ENCODE measurements at places on chromosomes 16 and 17.

- no peak for DNase-seq
Measured at GRCh38 chr17:79746889-79747507, 16.3 kb downstream of the ENPP7 start.

- no peak for DNase-seq
Measured at GRCh38 chr17:14058051-14058450, 11.3 kb upstream of the COX10 start.

GRCh38 chr16:797120-797420 is 3.5 kb downstream of the GNG13 start:
- no peak for DNase-seq

DNA sequence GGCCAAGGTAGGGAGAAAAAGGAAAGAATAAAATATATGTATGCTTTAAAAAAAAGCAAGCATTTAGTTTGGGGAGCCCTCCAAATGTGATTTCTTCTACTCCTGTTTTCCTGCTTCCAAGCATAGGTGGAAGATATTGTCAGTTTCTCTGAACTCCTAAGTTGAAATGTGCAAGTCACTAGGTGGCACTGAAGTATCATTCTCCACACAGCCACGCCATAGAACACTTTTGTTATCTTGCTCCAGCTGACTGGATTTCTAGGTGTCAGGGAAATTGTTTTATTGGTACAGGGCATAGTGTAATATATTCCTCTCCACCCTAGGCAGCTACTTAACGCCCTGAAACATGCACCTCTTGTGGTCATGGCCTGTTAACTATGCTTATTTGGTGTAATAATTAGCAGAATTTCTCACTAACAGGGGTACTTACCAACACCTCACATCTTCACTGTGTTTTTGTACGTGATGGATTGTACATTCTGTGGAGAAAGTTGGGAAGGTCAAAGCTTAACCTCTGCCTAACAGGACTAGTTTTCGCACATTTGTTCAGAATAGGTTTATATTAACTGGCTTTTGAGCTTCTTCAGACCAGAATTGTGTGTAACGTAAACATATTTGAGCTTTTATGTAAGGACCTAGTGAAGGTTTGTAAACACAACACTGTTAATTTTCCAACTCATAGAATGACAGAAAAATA is 69.3 kb downstream of the FTO start:
- no peak for DNase-seq

GRCh38 chr17:55289106-55289446 is 24.3 kb downstream of the HLF start:
- no peak for DNase-seq

DNA sequence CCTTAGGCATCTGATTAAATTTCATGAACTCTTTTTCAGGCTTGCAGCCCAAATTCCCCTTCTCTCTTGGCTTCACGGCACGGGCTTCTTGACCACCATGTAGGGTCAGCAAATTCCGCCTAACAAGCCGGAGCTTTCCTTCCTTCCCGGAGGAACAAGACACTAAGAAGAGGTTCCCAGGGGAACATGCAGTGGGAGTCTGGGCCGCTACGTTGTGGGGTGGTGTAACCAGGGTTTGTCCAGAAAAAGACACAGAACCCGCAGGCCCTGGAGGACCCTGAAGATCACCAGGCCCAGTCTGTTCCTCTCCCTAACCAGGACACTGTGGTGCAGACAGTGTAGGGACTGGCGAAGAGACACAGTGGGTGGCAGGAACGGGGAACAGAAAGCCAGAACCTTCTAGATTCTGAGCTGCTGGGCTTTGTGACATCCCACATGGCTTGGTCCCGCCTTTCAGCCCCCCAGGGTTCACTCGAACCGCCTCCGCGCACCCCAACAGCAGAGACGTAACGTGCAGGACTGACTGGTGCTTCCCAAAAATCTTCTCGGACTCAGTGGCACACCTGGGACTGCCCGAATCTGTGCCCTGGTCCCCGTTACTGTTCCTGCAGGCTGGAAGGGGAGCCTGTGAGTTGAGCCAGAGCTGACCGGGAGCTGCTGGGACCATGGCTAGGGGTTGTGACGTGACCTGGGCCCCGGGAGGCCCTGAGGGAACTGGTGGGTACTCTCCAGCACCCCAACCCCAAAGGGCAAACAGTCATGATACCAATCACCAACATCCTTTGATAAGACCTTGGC is 55.2 kb downstream of the TBC1D16 start:
- DNase-seq = no peak

- no peak for DNase-seq
Measured at GRCh38 chr17:77200711-77201110, 59.9 kb downstream of the SEC14L1 start.

DNA sequence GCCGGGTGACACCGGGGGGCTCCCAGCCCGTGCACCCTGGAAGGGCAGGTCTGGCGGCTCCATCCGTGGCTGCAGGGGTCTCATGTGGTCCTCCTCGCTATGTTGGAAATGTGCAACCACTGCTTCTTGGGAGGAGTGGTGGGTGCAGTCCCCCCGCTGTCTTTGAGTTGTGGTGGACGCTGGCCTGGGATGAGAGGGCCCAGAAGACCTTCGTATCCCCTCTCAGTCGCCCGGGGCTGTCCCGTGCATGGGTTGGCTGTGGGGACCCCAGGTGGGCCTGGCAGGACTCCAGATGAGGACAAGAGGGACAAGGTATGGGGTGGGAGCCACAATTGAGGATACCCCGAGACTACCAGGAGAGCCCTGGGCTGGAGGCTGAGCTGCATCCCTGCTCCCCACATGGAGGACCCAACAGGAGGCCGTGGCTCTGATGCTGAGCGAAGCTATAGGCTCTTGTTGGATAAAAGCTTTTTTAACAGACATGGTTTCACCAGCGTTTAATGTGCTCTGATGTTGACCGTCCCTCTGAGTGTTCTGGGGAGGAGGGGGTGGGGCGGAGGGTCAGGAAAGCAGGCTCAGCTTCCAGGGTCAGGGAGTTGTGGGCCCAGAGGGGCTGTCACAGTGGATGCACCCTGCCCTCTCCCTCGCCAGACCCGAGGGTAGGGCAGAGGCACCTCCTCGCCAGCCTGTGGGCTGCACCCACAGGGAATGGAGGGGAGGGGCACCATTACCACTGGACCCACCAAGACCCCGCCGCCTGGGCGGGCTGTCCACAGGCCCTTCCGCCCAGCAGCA is 5.4 kb downstream of the SPATA2L start:
- no peak for DNase-seq

GRCh38 chr16:35602116-35602515 is 2142.7 kb downstream of the TP53TG3F start:
- no peak for DNase-seq

DNA sequence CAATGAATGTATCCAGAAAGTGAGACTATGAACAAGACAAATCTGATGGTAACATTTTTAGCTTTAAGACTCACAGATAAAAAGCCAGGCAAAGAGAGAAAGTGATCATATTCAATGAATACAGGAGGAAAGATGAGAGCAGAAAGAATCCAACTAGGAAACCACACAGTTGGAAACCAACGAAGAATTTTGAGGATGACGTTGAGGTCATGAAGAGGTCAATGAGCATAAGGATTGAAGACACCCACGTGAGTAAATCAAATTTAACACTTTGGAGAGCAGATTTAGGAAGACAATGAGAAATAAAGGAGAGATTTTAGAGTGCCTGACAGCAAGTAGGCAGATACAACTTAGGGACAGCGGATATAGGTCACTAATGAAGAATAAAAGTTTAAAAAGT is 948.1 kb downstream of the KCNJ2 start:
- no peak for DNase-seq

- DNase-seq = no peak
Measured at GRCh38 chr17:67558740-67559380, 158.9 kb upstream of the NOL11 start.

DNA sequence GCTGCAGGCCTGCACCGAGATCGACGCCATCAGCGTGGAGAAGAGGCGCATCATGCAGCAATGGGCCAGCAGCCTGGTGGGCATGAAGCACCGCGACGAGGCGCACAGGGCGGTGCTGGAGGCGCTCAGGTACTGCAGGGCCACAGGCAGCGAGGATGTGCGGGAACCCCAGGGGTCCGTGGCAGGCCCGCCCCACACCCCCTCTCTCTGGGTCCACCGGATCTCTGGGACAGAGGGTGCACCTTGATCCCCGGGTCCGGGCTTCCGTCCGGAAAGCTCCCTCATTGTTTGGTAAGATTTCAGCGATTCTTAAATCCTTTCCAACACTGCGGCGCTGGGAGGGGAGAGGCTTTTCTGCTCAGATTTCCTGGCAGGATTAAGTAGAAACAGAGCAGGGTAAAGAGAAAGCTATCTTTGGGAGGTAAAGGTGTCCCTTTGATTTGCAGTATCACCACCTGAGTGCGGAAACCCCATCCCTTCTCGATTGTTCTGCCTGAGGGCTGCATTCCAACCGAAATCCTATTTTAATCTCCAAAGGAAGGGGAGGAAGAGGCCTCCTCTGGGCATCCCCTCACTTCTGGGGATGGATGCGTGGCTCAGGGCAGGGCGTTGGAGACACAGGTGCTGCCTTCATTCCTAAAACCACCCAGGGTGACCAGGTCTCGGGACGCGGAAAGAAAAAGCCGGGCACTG is 29.2 kb downstream of the CCDC40 start:
- DNase-seq = no peak

DNA sequence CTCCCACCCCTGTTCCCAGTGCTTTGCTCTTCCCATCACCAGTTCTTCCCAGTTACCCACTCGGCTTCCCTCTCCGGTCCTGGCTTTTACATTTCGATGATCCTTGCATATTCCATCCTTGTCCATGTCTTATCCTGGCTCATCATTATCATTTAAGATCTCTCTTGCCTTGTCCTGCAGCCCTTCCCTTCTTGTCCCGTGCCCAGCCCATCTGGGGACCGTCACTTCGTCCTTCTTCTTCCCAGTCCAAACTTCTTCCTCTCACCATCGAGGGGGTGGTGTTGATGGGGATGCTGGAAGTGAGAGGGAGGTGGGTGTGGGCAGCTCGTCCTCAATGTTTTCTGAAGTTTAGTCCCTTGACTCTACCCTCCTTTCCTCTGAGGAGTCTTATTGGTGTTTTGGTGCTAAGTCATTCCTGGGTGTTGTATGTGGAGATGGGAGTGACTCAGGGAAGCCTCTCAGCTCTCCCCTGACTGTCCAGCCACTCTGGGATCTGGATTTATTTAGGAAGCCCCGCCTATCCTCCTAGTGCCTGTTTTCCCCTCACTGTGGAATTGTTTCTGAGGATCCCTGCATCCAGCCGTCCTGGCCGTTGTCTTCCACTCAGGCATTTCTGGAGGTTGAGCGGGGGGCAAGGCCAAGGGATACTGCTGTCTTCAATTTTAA is 975 bp downstream of the SNX29 start:
- no peak for DNase-seq

DNA sequence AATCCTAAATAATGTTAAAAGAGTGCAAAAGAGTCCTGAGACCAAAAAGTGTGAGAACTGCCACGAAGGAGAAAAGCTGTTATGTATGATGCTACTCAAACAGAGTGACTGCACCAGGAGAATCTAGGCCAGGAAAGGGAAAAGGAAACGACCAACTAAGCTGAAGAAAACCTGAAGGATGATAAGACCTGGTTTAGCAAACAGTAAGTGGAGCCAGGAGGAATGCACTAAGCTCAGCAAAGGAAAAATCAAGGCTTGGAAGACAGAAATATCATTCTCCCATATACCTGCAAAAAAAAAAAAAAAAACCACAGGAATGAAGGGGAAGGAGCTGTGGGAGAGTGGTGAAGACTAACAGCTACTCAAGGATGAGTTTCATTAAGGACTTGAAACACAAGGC is 21.1 kb downstream of the CMC2 start:
- DNase-seq = no peak

DNA sequence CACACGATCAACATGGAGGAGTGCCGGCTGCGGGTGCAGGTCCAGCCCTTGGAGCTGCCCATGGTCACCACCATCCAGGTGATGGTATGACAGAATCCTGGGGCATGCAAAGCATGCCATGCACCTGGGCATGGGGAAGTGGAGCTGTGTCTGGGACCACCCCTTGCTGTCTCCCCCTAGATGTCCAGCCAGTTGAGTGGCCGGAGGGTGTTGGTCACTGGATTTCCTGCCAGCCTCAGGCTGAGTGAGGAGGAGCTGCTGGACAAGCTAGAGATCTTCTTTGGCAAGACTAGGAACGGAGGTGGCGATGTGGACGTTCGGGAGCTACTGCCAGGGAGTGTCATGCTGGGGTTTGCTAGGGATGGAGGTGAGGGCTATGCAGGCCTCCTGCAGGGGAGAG is 6.7 kb downstream of the IFI35 start:
- DNase-seq = no peak

DNA sequence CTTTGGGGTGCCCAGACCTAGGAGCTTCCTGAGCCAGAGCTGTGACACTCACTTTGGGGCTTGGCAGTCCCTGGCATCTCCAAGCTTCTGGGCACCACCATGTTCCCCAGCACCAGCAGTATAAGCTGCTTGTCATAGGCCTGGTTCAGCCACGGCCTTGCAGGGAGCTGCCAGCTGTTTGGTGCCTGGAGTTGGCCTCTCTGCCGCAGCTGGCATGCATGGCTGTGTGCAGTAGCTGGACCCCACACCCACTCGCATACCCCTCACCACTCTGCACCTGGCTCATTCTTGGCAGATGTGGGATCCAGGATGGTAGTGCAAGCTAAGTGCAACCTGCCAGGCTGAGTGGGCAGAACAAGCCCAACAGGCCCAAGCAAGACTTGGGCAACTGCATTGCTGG is 73.4 kb upstream of the BRD7 start:
- no peak for DNase-seq

DNA sequence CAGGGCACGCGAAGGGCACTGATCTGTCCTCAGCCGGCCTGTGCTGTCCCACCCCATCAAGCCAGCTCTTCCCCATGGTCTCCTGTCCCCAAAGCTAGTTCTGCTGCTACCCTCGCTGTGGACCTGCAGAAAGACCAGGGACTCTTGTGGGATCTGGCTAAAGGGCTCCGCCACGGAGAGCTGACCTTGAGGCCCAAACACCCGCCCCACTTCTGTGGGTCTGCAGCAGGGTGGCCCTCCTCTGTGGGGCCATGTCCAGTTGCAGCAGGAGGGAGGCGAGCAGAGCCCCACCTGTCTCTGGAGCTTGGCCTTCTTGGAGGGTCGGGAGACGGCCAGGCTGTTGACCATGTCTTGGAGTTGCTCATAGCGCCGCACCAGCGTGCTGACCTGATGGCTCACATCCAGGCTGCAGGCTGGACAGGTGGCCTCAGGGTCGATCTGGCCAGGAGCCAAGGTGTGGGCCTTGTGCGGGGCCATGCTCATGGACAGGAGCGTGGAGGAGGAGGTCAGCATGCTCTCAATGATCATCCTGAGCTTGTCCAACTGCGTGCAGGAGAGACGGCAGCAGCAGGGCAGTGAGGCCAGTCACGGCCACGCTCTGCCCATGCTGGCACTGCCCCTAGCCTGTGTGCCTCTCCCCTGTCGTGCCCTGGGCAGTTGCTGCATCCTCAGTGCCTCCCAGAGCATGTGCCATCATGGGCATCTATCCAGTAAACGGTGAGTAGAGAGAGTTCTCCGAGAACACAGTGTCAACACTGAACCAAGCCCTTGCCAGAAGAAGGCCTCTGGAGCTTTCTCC is 16.6 kb downstream of the UBALD2 start:
- DNase-seq = no peak

- DNase-seq = no peak
Measured at GRCh38 chr16:50083996-50084395, 18.2 kb downstream of the HEATR3 start.

- DNase-seq = no peak
Measured at GRCh38 chr16:87493608-87494280, 920 bp upstream of the ZCCHC14 start.

- no peak for DNase-seq
Measured at GRCh38 chr17:2943981-2944380, 119.4 kb downstream of the OR1D5 start.

Data from hypothalamus (tissue), 51 donors.